ENCODE measurements at places on chromosomes 4 and X.
A peak's percentile ranks its signal among the peaks of the same experiment; 100 is the strongest.

DNA sequence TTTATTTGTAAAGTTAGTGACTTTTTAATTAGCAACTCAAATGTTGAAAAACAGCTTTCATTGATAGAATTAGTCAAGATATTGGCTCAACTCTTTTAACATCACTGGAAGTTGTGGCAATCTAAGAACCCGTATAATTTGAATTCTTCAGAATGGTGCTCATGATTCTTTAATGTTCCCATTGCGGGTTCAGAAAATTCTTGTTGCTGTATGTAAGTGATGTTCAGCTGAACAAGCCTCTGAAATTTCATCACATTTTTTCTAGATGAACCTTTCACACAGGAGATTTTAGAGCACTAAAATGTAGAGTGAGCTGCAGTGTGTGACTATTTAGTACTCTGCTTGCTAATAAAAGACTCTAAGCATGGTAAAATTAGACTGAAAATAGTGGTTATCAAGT is 1317.7 kb downstream of the FSTL5 start:
- DNase-seq, result no peak

- DNase-seq, result no peak
These were observed 72.1 kb upstream of the PRKG2 start for GRCh38 chr4:81287101-81287500.

DNA sequence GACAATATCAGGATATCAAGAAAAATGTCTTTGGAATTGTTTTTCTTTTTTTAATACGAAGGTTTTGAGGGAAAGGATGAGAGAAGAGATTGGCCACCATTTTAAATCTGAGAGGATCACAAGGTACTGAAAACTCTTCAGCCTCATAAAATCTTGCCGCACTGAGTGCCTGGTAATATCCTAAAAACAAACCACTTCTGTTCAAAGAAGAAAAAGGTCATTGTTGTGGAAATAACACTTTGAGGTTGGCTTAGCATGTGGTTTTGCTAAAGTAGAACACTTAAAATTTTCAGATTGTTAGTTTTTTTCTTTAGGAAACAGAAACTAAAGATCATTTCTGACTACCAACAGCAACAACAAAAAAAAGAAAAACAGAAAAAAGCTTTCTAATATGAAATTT is 1.0 kb upstream of the CLDN22 start:
- DNase-seq, result no peak

DNA sequence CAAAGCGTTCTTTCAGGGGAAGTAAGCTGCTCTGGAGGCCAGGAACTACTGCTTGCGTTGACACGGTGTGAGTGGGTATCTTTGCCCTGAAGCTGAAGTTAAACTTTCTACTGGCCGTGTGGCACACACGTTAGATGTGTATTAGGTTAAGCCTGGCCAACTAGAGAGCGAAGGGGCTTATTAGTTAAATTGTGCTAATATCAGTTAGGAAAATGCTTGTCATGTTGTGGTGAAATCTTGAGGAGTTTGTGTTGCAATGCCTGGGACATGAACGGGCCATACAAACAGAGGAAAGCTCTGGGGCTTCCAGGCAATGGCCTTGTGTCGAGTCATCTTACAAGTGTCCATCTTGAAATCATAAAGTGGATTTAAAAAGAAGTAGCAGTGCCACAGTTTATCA is 62.6 kb downstream of the NSUN7 start:
- no peak for DNase-seq

DNA sequence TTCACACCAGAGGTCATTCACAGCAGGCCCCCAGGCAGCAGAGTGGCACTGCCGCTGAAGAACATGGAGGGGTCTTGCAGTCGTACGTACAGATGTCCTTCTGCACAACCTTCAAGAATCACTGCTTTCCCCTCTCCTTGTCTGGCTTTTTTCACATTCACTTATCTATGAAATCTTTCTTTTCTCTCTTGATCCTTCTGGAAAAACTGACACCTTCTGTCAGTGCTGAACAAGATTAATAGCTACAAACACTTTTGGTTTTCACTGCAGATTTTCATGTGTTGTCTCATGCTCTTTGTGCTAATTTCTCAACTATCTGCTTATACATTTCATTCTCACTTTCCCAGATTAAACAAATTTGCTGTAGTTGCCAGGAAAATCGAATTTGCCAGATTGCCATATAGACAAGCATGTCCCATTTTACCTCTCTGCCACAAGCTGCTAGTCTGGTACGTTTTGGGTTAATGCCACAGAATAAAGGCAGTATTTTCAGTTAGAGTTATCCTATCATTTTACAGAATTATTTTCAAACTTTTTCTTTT is 83.1 kb downstream of the RPS3A start:
- DNase-seq, result no peak

DNA sequence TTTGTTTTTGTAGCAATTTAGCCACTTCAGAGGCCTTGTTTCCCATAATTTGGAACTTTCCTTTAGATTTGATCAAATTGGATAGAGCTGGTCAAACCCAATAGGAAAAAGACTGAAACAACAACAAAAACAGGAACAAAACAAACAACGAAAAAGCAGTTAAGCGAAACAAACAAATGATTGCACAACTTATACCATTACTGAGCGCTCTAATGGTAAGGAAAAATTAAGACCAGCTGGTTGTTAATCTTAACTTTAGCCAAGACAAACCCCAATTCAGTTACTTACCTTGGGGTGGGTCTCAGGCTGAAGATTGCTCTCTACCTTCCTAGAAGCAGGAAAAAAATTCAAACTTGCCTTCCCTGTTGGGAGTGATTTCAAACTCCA is 38.3 kb downstream of the SPCS3 start:
- no peak for DNase-seq

GRCh38 chrX:112785344-112785743 is 55.3 kb downstream of the AMOT start:
- DNase-seq, result no peak

GRCh38 chrX:134718966-134719317 is 60.7 kb upstream of the PLAC1 start:
- DNase-seq, result no peak

DNA sequence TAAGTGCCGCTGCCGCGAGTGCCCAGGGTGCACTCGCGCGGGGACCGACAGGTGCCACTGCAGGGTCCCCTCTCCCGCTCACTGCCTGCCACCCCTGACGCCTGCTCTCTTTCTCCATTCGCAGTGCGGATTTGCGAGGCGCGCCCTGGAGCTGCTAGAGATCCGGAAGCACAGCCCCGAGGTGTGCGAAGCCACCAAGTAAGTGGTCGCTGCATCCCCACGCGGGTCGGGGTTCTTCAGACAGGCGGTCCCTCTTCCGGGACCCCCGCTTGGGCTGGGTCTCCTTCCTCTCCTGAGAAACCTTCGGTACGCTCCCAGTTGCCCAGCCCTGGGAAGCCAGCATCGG is 547 bp downstream of the GUCY1A1 start:
- DNase-seq, result no peak

GRCh38 chrX:47573341-47574075 is 8.7 kb upstream of the TIMP1 start:
- DNase-seq, result no peak

DNA sequence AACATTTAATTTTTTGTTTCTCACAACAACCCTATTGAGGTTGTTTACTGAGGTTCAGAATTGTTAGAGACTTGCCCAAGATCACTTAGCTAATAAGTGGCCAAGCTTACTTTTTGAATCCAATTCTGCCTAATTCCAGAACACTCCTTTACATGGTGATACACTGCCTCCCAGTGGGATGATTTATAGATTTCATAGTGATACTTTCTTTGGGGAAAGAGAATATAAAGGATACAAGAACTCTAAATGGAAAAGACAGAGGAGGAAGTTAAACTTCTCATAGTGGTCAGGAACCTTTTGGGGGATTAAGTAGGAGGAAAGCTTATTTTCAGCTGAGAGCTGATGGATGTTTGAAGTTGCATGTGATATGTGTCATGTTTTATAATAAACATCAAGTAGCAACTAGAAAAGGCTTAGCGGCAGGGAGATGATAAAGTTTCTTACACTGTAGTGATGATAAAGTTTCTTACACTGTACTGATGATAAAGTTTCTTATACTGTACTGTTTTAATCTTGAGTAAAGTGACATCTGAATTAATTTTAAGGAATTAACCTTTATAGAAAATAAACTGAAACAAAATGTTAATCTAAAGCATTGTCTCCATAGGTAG is 15.3 kb downstream of the STAG2 start:
- DNase-seq, result peak; percentile 17

DNA sequence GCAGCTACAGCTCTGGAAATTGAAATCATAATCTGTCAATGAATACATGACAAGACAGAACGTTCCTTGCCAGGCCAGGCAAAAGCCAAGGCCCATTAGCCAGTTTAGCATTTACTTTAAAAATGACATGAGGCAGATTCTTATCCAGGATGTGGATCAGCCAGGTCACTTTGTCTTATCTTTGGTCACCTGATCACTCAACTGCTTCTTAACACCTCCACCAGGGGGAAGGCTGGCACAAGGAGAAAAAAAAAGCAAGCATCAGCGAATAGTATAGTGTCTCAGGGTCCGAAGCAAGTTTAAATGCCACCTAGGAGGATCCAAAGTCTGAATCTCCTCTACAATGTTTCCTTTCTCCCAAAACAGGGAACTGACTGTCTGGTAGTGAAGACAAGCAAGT is 18.8 kb downstream of the ATP1B4 start:
- peak; percentile 25 for DNase-seq

GRCh38 chr4:117512414-117512813 is 427.0 kb upstream of the TRAM1L1 start:
- DNase-seq, result no peak

GRCh38 chr4:35125995-35126712 is 1118.2 kb downstream of the ARAP2 start:
- DNase-seq, result no peak

DNA sequence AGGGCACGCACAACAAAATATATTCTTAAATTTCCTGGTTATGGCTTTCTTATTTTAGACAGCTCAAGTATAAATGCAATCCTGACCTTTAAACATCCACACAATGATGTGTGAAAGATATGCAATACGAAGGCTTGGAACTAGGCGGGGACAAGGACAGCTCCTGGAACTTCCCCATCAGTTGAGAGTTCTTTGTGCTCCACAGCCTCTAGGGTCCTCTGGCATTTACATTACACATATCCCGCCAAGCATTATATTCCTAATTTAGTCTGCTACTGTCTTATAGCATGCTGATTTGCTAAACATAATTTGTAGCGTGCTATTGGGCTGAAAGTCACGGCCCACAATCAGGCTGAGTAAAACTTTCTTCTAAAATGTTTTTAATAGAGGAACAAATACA is 74.4 kb downstream of the FTHL17 start:
- DNase-seq, result no peak

- DNase-seq, result no peak
These were observed 60.8 kb upstream of the TBC1D14 start for GRCh38 chr4:6848717-6849305.

All from CD4-positive, alpha-beta T cell treated with Interleukin-4 for 4 hours (primary cell).